Breast epithelium (tissue), 4 donors: ENCODE measurements at places on chromosomes 5 and 9.

DNA sequence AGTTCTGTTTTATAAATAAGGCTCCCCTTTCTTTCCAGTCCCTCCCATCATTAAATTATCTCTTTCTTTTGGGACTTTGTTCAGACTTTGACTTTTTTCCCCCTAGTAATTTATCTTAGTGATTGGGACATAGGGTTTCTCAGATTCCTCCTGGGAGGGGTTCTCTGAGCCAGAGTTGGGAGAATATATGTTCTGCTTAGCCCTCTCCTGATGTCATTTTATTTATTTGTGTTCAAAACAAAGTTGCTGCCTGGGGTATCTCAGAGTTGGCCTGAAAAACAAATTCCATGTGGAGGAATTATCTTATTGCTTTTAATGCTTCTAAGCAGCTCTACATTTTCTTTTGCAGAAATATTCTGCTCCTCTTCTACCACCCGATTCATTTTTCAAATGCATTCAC lies 211.0 kb downstream of the PCSK5 start:
- DNase-seq = no peak

DNA sequence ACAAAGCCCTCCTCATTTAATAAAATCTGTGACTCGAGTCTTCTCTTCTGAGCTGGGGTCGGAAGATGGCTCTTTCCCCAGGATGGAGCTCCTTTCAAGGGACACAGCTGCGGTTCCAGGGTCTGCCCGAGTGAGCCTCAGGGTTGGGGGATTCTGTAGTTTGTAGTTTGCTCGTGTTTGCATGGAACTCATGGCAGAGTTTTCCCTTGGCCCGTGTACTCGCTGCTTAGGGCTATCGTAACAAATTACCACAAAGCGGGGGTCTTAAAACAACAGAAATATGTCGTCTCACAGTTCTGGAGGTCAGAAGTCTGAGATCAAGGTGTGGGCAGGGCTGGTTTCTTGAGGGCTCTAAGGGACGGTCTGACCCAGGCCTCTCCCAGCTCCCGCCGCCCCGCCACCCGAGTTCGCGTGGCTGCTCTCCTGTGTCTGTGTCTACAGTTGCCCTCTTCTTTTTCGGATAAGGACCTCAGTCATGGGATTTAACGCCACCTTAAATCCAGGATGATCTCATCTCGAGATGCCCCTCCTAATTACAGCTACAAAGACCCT lies 13.9 kb upstream of the LPCAT1 start:
- peak; percentile 3 for DNase-seq

DNA sequence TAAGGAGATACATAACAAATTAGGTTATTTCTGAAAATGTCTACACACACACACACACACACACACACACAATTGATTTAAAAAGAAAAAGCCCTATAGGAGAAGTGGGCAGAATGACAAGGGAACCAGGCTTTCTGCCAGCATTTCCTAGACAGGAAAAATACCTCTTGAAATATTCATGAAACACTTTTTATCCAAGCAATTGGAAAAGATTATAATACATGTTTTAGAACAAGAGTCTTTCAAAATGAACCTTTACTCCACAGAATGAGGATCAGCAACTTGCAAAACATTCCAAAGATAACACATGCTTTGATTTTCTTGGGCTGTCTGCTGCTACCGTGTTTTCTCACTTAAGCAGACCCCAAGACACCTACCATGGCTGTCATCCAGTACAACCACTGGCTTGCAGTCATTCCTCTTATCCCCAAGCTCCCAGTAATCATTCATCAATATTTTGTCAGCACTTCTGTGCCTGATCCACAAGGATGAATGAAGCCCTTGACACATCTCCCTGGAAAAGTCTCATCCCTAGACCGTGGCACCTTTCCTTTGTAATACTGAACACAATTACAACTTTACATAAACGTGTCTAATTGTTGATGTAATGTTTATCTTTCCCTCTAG lies 717.1 kb upstream of the ZNF608 start:
- DNase-seq = no peak

DNA sequence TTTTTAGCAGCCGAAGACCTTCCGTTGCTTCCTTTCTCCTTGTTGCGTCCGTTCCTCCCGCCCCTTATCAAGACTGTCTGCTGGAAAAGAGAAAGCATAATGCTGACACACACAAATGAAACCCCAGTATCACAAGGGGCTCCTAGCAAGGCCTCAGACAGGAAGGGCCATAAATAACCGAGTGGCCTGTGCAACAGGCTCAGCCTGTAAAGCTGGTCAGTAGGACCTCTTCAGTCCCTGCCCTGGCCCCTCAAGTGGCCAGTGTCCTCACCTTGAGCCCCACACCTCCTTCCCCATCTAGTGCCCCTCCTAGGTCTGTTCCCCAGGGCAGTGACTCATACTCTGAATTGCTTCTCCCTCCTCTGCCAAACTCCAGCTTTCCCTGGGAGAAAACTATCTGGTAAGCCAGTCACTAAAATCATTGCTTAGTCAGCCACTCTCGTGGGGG lies 174.6 kb upstream of the IL12B start:
- no peak for DNase-seq
